ENCODE measurements at places on chromosomes 2 and 18.

- no peak for DNase-seq
Measured at GRCh38 chr18:2572171-2572569, 813 bp downstream of the NDC80 start.

DNA sequence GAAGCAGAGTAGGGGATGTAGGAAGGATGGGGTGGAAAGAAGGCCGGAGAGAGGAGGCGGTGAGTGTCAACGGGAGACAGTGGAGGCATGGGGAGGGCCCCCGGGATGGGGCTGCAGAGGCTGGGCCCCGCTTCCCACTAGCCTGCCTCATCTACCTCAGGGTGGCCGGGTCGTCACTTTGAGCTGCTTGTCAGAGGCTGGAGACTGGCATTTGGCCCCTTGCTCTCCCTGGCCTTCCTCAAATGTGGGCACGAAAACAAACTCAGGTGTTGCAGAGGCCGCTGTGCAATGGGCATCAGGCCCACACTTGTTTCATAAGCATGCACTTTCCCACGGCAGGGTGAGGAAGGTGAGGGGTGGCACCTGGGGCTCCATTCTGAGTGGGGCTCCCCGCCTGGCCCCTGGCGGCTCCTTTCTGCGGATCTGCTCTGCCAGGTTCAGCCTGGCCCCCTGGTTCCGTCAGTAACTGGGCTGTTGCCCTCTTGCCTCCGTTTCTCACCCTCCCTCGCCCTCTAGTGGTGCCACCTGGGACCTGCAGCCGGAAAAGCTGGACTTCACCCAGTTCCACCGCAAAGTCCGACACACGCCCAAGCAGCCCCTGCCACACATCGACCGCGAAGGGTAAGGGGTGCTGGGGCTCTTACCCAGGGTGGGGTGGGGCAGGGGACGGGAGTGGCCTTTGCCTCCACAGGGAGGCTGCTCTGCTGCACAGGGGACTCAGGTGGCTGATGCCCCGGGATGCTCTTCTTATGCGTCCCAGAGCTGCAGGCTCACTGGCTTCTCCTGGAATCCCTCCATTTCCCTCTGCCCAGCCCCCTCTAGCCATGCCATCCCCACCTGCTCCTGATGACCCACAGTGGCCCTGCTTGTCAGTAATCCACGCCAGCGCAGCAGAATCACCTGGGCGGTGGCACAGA lies 125.4 kb downstream of the CTIF start:
- peak; percentile 60 for DNase-seq

- no peak for DNase-seq
Measured at GRCh38 chr18:75782204-75782603, 354.7 kb upstream of the SMIM21 start.

DNA sequence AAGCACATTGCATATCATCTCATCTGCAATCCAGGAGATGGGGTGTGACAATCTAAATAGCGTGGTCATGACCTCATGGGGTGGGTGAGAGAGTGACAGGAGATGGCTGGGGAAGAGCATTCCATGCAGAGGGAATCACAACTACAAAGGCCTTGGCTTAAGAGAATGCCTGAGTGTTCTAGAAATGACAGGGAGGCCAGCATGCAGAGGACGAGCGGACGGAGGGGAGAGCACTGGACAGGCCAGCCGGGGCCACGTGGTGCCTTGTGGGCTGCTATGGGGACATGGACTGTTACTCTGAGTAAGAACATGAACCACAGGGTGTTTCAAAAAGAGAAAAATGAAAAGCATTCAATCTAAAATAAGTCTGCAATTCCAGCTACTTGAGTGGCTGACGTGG lies 117.9 kb upstream of the ODC1 start:
- DNase-seq: no peak

DNA sequence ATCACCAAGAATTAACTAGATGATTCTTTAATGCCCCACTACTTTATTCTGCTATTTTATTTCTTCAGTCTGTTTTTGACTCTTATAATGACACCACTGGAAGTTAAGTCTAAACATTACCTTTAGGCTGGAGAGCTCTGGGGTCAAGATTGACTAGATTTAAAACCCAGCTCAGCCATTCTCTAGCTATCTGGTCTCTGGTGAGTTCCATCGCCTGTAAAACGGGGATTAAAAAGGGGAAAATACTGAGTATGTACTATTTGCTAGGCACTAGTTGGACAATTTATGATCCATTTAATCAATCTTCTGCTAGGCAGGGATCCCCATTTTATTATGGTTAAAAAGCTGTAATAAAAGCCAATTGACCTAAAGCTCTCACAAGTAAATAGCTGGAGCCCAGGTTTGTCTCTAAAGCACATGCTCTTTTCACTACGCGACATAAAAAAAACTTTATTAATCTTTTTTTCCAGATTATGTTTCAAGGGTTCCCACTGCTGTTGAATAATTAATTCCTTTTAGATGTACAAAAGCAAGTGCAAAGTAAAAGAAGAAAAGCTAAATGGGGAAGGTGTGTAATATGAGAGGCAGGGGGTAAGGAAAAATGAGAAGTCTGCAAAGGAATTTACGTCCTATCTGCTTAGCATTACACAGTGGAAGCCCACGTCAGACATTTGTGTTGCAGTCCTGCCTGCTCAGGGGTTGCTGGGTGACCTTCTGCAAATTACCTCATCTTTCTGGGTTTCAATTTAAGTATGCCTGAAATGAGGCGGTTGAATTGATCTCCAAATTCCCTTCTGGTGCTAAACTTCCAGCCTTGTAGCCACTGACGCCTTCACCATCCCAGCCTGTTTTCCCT lies 918 bp upstream of the NABP1 start:
- no peak for DNase-seq

- no peak for DNase-seq
Measured at GRCh38 chr2:217929757-217930707, 72.8 kb downstream of the TNS1 start.

GRCh38 chr2:158650646-158651357 lies 144.3 kb upstream of the DAPL1 start:
- no peak for DNase-seq

GRCh38 chr2:152559008-152559407 lies 158.3 kb downstream of the PRPF40A start:
- DNase-seq: no peak

- DNase-seq: no peak
Measured at GRCh38 chr2:54271189-54271588, 15.2 kb upstream of the TSPYL6 start.

All from natural killer cell (primary cell).